ENCODE measurements at places on chromosomes 3 and 15. TPM values are rescaled to one million over a fixed set of nuclear protein-coding genes. Genes with fewer than 3 reads are reported as not detected.

- DNase-seq: no peak
These were observed 390.2 kb upstream of the GOLIM4 start for GRCh38 chr3:168485936-168486335.

DNA sequence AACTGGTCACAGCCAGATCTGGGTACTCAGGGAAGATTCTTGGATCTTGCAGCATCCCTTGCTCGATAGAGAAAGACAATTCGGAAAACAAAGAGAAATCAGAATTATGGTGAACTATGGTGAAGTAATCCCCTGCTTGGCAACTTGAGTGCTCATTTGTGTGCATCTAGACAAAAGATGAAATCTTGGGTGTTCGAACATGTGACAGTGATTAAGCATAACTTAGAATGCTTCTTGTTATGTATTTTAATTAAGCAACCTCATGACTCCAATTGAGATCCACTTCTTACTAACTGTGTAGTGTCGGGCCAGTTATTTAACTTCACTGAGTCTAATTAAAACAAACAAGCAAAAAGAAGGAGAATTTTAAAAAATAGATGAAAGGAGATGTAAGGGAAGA, 56.5 kb downstream of the ZNF385D start:
- no peak for DNase-seq

GRCh38 chr3:141093971-141094684, 43.0 kb downstream of the SPSB4 start:
- DNase-seq: no peak

DNA sequence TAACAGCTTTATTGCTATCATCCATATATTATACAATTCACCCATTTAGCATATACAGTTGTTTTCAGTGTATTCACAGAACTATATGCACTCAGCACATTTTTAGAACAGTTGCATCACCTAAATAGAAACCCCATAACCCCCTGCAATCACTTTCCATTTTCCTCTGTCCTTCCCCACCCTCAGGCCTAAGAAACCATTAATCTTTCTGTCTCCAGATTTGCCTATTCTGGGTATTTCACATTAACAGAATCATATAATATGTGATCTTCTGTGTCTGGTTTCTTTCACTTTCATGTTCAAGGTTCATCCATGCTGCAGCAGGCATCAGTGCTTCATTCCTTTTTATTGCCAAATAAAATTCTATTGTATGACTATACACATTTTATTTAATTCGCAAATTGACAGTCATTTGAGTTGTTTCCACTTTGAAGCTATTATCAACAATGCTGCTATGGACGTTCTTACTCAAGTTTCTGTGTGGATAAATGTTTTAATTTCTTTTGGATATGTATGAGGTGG, 39.8 kb downstream of the ADAMTS17 start:
- DNase-seq: no peak

GRCh38 chr3:142168514-142168913, 19.2 kb upstream of the TFDP2 start:
- no peak for DNase-seq

Gene RASGRF1
- 1.2 TPM for total RNA-seq

Gene MCF2L2
- total RNA-seq: 3.4 TPM

- DNase-seq: no peak
These were observed 3.6 kb downstream of the HEMK1 start for GRCh38 chr3:50572801-50573371.

DNA sequence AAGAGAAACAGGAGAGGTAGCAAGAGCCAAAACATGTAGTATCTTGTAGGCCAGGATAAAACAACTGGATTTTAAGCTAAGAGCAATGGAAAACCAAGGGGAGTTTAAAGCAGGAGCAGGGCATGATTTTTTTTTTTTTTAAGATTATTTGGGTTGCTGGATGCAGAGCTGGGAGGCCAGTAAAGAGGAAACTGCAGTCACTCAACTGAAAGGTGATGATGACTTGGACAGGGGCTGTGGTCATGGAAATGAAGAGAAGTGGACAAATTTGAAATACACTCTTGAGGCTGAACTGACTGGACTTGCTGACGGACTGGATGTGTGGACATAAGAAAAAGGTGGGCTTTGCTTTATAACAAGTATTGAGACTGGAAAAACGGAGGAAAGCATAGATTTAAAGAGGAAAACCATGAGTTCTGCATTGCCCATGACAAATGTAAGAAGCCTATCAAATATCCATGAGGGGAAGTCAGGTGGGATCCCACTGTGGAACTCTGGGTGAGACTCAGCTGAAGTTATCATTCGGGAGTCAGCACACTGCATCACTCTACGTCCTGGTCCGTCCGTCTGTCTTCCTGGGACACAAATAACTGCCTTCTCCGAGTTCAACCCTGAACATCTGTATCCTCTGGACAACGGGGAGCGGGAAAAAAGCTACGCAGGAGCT, 688 bp downstream of the XPC start:
- peak; percentile 3 for DNase-seq

GRCh38 chr3:155846119-155846518, 8.1 kb downstream of the SLC33A1 start:
- DNase-seq: no peak

Gene LRRK1
- 12.4 TPM for total RNA-seq

DNA sequence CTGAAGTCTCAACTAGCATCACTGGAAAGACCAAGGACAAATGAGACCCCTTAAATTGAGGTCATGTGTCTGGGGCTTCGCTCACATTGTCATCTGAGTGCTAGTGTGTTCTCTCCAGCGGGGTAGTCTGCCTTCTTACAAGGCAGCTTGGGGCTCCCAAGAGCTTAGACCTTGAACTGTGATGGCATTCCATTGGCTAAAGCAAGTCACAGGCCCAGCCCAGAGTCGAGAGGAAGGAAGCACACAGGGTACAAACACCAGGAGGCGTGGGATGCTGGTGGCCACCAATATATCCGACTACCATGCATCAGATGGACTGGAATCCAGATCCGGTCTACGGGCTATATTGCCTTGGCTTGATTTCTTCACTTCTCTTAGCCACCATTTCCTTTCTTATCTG, 31.5 kb upstream of the DYNC1LI1 start:
- no peak for DNase-seq

DNA sequence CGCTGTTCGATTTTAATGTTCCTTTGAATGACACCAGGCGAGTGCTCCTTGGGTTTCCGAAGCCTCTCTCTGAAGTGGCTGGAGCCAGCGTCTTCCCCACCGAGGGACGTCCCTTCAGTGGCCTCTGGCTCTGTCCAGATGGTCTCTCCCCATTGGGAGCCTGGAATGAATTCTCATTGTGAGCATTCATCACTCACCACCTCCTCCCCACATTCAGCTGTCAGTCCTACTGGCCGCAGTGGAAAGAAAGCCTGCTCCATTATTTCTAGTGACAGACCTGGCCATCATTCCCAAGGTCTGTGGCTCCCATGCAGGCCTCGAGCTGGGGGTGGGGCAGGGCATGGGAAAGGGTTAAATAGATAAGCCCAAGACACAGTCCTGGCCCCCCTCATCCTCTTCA, 35.2 kb downstream of the ZNF710 start:
- no peak for DNase-seq

Gene CFAP100
- total RNA-seq: not detected

GRCh38 chr3:137347132-137347531, 389.3 kb downstream of the IL20RB start:
- peak; percentile 33 for DNase-seq

DNA sequence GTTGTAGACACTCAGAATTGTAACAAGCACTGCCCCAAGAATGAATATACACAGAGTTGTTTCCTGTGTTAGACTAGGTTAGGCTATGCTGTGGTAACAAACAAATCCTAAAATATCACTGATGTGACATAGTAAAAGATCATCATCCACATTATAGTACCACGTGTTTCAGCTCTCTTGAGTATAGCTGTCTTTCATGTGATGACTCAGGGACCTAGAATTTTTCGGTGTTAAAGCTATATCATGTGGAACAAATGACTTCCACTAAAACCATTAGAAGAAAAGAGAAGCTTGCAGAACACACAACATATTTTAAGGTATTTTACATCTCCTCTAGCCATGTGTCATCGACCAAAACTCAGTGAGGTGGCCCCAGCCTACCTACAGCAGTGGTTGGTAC, 307.9 kb upstream of the RBMS3 start:
- peak; percentile 61 for DNase-seq

DNA sequence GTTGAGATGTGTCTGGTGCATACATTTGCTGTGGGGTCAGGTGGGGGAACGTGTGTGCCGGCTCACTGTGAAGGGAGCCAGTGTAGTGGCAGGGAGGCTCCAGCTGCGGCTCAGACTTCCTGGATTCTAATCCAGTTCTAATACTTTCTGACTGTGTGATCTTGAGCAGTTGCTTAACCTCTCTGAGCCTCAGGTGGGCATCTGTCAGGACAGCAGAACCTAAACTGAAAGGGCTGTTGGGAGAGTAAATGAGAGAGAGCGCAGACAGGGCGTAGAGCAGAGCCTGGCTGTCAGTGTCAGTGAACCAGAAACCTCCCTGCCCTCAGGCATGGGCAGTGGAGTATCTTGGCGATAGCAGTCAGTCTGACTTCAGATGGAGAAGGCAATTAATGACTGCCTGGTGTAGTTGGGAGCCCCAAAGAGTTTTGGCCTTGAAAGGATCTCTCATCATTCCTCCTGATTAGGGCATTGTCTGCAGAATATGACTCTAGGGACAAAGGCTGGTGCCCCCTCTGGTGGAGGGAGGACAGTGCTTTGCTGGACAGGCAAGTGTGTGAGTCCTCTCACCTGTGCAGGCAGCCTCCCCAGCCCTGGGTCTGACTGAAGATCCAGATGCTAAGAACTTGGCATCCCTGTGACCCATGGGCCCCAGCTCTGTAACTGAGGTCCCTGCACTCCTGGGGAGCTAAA, 9.6 kb downstream of the KBTBD13 start:
- DNase-seq: no peak

DNA sequence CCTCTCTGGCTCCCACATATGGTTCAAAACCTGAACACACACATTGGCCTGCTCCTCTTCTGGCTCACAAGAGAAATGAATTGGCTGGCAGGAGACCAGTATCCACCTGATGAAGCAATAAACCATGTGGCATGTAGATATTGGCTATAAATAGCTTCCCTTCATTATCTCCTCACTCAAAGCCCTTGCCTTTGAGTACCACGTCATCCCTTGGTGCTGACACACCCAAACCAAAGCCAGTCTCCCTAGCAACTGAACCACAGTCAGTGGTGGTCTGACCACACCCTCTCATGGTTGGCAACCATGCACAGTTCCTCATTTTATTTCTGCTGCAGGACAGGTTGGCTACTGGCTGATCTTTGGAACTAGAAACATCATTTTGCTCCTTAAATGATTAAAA, 98.8 kb downstream of the ZNF621 start:
- peak; percentile 87 for DNase-seq

- DNase-seq: no peak
These were observed 22.4 kb upstream of the EIF4A2 start for GRCh38 chr3:186760897-186761447.

GRCh38 chr3:101962055-101962454, 112.7 kb downstream of the NFKBIZ start:
- no peak for DNase-seq

- DNase-seq: no peak
These were observed 11.8 kb downstream of the KLF13 start for GRCh38 chr15:31338318-31338878.

GRCh38 chr15:101431301-101431700, 58.2 kb downstream of the PCSK6 start:
- DNase-seq: no peak

- DNase-seq: no peak
These were observed 86.8 kb downstream of the SAMMSON start for GRCh38 chr3:70086336-70086735.

DNA sequence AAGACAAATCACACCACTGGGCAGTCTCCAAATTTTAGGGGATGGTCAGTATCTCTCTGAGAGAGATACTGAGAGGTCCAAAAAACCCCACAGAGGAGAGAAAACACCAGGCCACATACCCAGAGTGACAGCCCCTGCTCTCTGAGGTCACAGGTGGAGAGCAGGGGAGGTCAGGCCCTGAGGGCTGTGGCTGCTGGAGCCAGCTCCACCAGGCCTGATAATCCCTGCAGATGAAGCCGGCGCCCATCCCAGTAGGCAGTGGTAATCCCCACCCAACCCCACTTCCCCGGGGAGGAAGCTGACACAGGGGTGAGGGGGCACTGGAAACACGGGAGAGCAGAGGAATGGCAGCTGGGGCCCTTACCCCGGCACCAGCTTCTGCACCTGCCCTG, 31.2 kb upstream of the SRP14 start:
- no peak for DNase-seq

GRCh38 chr15:98395974-98396610, 252.2 kb upstream of the IGF1R start:
- DNase-seq: no peak

GRCh38 chr3:152331998-152332397, 63.3 kb downstream of the MBNL1 start:
- DNase-seq: no peak

Gene LIPH
- 0.63 TPM for total RNA-seq

Gene MYL3
- total RNA-seq: not detected

- DNase-seq: no peak
These were observed 159.5 kb downstream of the CLSTN2 start for GRCh38 chr3:140094487-140094886.

- peak; percentile 33 for DNase-seq
These were observed 7.2 kb upstream of the IVD start for GRCh38 chr15:40398413-40398873.

All from HT1080 (cell line).